ENCODE measurements at places on chromosomes 5 and 9.

DNA sequence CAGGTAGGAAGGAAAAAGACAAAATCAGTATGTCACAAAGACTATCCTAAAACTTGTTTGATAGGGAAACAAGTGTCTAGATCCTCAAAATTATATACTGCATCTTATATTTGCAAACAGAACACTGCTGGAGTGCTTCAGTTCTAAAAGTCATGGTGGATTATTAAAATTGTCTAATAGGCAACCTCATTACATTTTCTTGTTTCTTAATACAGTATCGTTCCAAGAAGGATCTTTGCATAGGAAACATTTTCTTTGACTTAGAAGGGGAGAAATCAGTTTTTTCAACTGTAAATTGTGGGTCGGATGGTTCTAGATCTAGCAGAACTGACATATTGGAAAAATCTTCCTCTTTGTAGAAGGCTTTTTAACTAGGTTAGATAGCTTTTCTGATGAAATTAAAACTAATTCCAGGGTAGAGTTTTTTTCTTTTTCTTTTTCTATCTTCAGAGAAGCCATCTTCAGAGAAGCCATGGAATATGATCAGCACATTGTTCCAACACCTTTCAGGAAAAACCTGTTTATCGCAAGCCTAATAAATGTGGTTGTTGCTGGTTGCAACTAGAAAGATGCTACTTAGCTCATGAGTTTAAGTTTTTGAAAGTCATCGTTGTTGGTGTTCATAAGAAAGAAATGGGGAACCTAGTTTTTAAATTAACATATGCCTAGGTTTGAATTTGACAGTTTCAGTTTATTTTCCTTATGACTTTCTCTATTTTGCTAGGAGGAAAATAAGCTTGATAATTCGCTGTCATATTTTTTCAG is 7.4 kb downstream of the CPEB4 start:
- no peaks in the 10 kb centered on the region for H3K36me3 ChIP-seq
- H3K4me1 ChIP-seq, result peaks cover 51% of the 10 kb centered on the region
- H3K4me3 ChIP-seq, result no peak overlapping the region
- no peak overlapping the region for H3K27ac ChIP-seq
- DNase-seq, result no peak

DNA sequence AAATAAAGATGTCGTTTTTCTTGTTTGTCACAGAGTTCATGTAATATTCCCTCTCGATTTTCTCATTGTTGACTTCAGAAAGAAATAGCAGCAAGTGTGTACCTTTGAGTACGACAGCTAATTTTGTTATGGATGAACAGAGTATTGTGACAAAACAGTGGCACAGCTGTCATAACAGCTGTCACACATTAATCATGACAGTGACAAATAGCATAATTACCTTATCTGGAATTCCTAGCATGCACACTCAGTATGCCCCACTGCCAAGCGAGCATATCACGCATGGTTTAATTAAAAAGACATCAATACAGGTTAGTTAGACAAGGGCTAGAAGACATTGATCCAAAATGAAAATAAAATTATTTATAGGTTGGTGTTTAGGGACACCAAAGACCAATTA is 375.1 kb downstream of the SPATA31D1 start:
- H3K36me3 ChIP-seq, result no peaks in the 10 kb centered on the region
- no peaks in the 10 kb centered on the region for H3K4me1 ChIP-seq
- DNase-seq, result no peak

DNA sequence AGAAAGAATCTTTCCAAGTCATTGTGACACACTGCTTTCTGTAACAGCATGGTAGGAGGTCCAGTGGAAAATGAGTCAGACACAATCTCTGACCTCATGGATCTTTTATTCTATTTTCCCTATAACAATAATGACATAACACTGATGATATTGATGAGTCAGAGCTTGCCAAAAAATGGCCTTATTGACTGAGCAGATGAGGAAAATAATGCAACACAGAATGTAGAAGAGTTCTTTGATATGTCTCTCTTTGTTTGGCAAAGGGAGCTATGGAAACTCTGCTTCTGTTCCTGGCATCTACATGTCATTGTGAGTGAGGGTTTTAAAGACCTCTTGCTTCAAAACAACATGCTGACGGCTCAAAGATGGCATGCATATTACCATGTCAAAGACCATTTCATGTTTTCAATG is 443.1 kb upstream of the ZNF608 start:
- H3K36me3 ChIP-seq, result no peaks in the 10 kb centered on the region
- DNase-seq, result no peak
- no peak overlapping the region for H3K27ac ChIP-seq
- no peaks in the 10 kb centered on the region for H3K27me3 ChIP-seq
- no peak overlapping the region for H3K4me3 ChIP-seq

DNA sequence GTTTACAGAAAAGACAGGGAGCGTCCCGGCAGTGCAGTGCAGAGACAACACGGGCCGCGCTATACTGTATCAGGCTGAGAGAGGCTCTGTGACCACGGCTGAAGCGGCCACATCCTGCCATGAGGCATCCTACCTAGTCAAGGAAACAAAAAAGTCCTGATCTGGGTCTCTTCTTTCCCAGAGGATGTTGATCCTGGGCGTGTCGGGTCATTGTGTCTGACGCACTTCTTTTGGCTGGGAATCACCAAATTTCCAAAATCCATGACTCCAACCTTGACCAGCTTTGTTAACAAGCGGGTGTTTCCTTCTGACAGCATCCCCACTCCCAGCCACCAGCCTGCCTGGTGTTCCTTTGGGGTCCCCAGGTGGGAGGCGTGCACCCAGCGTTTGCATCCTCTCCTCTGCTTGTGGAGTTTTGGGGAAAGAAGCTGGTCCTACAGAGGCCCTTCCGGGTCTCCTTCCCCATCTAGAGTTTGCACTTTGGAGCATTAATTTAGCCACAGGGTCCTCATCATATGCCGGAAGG is 91.4 kb upstream of the RAI14 start:
- H3K4me3 ChIP-seq, result peak overlapping the region; percentile 35
- no peak overlapping the region for H3K27ac ChIP-seq
- H3K27me3 ChIP-seq, result no peaks in the 10 kb centered on the region
- DNase-seq, result no peak

- no peak for DNase-seq
- no peak overlapping the region for H3K27ac ChIP-seq
- H3K4me3 ChIP-seq, result no peak overlapping the region
- no peaks in the 10 kb centered on the region for H3K36me3 ChIP-seq
Observed at GRCh38 chr9:26669701-26670670, 222.6 kb downstream of the CAAP1 start.

- H3K4me1 ChIP-seq, result peaks cover 28% of the 10 kb centered on the region
- H3K27ac ChIP-seq, result no peak overlapping the region
- H3K27me3 ChIP-seq, result no peaks in the 10 kb centered on the region
- no peak for DNase-seq
Observed at GRCh38 chr9:69674716-69675438, 2.7 kb upstream of the APBA1 start.

- no peak overlapping the region for H3K27ac ChIP-seq
- no peak overlapping the region for H3K4me3 ChIP-seq
- H3K4me1 ChIP-seq, result no peaks in the 10 kb centered on the region
Observed at GRCh38 chr9:111442360-111443027, 41.7 kb downstream of the ECPAS start.

- DNase-seq, result no peak
- H3K4me3 ChIP-seq, result peak overlapping the region; percentile 73
- H3K27ac ChIP-seq, result peak overlapping the region; percentile 89
- H3K27me3 ChIP-seq, result no peaks in the 10 kb centered on the region
Observed at GRCh38 chr5:159916841-159917761, 819 bp downstream of the ADRA1B start.

DNA sequence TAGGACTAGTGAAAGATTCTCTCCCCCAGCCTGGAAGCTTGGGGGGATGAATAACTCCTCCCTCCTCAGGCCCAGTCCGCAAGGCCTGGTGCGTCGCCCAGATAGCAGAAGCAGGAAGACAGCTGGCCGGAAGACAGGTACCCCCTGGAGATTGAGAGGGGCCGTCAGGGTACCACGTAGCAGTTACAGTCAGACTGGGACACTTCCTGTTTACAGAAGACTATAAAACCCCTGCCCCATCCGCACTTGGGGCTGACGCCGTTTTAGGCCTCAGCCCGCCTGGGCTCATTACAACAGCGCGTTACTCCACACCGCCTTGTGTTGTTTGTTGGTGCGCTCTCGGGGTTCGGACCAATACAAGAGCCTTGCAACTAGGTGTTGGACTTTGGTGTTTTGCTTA is 15.4 kb downstream of the SEMA6A start:
- no peak overlapping the region for H3K27ac ChIP-seq
- no peaks in the 10 kb centered on the region for H3K4me1 ChIP-seq
- H3K4me3 ChIP-seq, result no peak overlapping the region
- H3K27me3 ChIP-seq, result no peaks in the 10 kb centered on the region

DNA sequence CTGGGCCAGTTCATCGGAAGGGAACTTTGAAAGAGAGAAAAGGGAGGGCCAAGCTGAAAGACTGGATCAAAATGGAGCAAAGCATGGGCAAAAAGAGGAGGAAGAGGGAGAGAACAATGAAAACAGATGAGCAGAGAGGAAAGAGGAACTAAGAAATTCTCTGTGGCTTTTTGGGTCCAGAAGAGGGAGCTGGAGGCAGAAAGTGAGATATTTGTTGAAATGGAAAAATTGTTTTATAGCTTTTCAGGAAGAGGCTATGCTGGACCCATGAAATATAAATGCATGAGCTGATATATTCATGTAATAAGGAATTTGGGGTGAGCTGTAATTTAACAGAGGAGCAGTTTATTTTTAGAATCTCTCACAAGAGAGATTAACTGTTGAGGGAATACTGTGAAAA is 457.3 kb downstream of the DMAC1 start:
- no peak overlapping the region for H3K27ac ChIP-seq
- no peaks in the 10 kb centered on the region for H3K27me3 ChIP-seq
- no peaks in the 10 kb centered on the region for H3K4me1 ChIP-seq
- H3K4me3 ChIP-seq, result no peak overlapping the region

- H3K4me3 ChIP-seq, result peak overlapping the region; percentile 45
- H3K27ac ChIP-seq, result no peak overlapping the region
- DNase-seq, result no peak
- H3K27me3 ChIP-seq, result no peaks in the 10 kb centered on the region
- H3K4me1 ChIP-seq, result peaks cover 3% of the 10 kb centered on the region
Observed at GRCh38 chr5:112757468-112758208, 20.0 kb downstream of the APC start.

DNA sequence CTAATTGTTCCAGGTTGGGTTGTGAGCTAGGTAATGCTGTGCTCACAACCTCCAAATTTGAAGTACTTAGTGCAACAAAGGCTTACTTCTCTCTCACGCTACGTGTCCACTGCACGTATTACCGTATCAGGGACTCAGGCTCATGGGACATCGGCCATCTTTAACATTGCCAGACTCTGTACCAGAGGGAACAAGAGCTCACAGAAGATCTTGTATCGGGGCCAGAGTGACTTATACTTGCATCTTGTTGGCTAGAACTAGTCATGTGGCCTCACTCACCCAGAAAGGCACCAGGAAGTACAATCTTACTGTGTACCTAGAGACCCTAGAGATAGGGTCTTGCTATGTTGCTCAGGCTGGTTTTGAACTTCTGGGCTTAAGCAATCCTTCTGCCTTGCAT is 81.1 kb upstream of the KLF9 start:
- no peaks in the 10 kb centered on the region for H3K27me3 ChIP-seq
- H3K4me3 ChIP-seq, result no peak overlapping the region
- peaks cover 20% of the 10 kb centered on the region for H3K4me1 ChIP-seq
- no peaks in the 10 kb centered on the region for H3K36me3 ChIP-seq
- no peak for DNase-seq

DNA sequence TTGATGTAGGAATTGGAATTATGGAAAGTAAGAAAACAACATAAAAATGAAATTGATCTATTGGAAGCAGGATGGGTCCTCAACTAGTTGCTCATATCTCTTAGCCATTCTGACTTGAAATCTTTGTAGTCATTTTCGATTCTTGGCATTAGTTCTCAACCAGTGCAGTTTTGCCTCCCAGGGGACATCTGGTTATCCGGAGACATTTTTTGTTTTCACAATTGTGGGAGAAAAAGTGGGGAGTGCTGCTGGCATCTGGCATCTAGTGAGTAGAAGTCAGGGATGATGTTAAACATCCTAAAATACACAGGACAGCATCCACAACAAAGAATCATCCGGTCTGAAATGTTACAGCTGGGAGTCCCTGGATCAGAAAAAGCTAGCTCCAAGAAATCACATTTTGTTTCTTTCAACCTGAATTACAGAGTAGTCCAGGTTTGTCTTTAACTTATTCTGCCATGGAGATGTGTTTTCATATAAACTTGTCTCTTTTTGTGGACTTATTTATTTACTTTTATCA is 74.9 kb downstream of the FBXL7 start:
- H3K36me3 ChIP-seq, result no peaks in the 10 kb centered on the region
- DNase-seq, result no peak

DNA sequence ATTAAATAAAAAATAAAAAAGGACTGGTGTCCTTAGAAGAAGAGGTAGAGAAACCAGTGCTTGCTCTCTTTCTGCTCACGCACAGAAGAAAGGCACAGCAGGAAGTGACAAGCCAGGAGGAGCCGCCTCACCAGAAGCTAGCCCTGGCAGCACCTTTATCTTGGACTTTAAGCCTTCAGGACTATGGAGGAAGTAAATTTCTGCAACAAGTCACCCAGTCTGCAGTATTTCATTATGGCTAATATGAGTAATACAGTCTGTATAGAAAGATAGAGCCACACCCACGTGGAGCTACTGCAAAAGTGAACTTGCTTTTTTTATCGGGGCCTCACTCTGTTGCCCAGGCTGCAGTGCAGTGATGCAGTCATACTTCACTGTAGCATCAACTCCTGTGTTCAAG is 68.4 kb downstream of the PDZD2 start:
- no peaks in the 10 kb centered on the region for H3K27me3 ChIP-seq
- DNase-seq, result no peak
- no peak overlapping the region for H3K27ac ChIP-seq
- no peaks in the 10 kb centered on the region for H3K36me3 ChIP-seq
- H3K4me3 ChIP-seq, result no peak overlapping the region

GRCh38 chr5:120405923-120406322 is 58.2 kb upstream of the PRR16 start:
- H3K4me3 ChIP-seq, result no peak overlapping the region
- no peaks in the 10 kb centered on the region for H3K36me3 ChIP-seq
- DNase-seq, result no peak
- H3K27ac ChIP-seq, result no peak overlapping the region
- H3K4me1 ChIP-seq, result peaks cover 22% of the 10 kb centered on the region

DNA sequence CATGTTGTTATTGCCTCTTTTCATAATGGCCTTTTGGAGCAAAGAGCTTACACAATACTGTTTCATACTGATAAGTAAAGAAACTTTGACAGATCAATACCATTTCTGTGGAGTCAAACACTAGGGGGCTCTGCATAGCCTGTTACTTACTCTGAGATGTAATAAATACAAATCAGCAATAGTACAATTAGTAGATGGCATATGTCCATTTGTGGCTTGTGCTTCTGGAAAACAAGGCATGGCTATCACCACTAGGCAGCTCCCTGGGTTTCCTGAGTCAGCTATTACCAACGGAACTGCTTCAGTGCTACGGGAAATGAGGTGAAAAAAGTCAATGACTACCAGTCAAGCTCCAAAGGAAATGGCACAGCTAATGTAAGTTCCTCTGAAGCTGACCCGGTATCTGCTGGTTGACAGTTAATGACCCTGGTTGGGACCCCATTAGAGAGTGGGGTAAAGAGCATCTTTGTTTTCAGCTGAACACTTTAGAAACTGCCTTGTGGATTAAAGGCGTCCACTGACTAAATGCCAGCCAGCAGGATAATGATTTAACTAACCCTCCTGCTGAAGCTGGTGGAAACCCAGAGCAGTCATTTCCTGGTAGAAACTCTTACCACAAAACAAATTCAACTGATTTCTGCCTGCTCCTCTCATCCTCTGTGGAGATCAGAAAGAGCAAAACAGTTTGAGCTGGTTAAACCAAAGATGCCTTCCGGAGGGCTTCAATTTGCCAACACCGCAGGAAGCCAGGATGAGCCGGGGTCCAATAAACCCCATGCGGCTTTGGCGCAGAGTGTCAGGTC is 69.0 kb upstream of the FAM169A start:
- no peak overlapping the region for H3K27ac ChIP-seq
- no peaks in the 10 kb centered on the region for H3K4me1 ChIP-seq
- H3K36me3 ChIP-seq, result no peaks in the 10 kb centered on the region
- peak overlapping the region; percentile 13 for H3K4me3 ChIP-seq
- no peaks in the 10 kb centered on the region for H3K27me3 ChIP-seq

Measured in thoracic aorta (tissue), 2 donors.